HTR-8/SVneo (cell line): ENCODE measurements at places on chromosomes 16 and 17.
A peak's percentile ranks its signal among the peaks of the same experiment; 100 is the strongest.

DNA sequence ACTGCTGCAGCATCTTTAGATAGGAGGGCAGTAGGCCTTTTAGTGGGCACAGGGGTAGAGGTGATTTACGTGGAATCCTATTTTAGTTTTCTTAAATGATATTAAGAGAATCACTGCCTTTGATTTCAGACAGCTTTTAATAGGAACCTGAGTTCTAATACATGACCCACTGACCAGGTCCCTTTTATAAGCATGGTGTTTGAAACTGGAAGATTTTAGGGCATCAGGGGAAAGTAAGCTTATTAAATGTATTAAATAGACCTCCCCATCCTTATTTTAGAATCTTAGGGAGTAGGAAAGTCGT is 2.0 kb downstream of the MSL1 start:
- DNase-seq = no peak

GRCh38 chr16:2212362-2213324 is 2.0 kb upstream of the BRICD5 start:
- no peak for DNase-seq

GRCh38 chr16:71555230-71555891 is 21.5 kb downstream of the TAT start:
- no peak for DNase-seq

DNA sequence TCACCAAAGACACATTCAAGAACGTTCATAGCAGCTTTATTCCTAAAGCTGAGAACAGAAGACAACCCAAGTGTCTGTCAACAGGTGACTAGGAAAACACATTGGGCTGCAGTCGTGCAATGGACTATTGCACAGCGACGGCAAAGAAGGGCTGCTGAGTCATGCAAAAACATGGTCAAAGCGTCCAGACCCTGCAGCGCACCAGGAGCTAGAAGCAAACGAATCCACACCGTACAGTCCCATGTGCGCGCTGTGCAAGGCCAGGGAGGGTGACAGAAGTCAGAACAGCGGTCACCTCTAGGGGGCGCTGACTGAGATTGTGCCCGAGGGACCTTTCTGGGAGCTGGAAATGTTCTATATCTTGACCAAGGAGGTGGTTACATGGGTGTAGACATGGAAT is 266.4 kb downstream of the MAF start:
- no peak for DNase-seq

GRCh38 chr17:61130330-61130729 is 269.3 kb upstream of the TBX2 start:
- no peak for DNase-seq

- DNase-seq = no peak
Measured at GRCh38 chr16:56604966-56605365, 3.4 kb upstream of the MT2A start.

GRCh38 chr16:7278636-7279035 is 54.0 kb upstream of the RBFOX1 start:
- no peak for DNase-seq

GRCh38 chr16:7534749-7535148 is 202.1 kb downstream of the RBFOX1 start:
- DNase-seq = no peak

- no peak for DNase-seq
Measured at GRCh38 chr17:37642681-37643080, 565 bp downstream of the DDX52 start.

- no peak for DNase-seq
Measured at GRCh38 chr16:62190426-62190825, 154.2 kb upstream of the CDH8 start.

DNA sequence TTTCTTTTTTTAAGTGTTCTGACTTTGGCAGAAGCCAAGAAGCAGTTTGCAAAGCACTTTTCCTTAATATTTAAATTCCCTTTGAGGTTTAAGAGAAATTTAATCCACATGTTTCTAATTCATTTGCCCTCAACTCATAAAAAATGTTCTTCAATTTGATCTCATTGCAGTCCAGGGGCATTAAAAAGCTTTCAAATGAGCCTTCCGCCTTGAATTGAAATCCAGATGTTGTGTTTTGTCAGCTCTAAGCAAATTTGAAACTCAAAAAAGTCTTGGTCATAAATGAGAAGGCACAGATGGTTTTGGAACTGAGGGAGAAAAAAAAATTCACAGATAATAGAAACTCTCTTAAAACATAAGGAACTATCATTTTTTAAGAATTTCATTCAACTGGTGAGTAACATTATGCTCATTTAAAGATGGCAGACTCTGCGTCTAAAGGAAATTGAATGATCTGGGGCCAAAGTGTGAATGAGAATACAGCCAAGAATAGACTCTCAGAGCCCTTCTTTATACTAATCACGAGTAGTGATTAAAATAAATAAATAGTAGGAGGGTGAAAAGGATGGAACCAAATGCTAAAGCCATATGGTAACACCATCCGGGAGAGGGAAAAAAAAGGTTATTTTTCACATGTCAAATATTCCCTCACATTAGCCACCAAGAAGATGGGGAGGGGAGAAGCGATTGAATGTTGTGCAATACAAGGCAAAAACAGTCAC is 1304.7 kb downstream of the CDH8 start:
- no peak for DNase-seq

DNA sequence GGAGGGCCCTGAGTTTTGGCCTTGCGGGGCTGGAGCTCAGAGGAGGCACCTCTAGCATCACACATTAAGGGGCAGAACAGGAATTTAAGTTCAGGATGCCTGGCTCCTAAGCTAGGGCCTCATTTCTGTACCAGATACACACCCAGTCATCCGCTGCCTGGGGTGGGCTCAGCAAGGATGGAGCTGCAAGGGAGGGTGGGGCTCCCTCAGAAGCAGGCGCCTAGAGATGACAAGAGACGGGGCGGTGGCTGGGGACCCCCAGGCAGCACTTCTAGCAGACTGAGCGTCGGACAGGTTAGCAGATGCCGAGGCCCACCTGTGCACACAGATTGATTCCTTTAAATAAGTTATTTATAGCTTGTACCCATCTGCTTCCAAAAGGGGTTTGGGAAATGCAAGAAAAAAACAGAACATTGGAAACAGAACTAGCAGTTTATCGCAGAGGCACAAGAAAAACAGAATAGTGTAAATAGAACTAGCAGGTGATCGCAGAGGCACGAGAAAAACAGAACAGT is 47.6 kb upstream of the CBFA2T3 start:
- DNase-seq = no peak

DNA sequence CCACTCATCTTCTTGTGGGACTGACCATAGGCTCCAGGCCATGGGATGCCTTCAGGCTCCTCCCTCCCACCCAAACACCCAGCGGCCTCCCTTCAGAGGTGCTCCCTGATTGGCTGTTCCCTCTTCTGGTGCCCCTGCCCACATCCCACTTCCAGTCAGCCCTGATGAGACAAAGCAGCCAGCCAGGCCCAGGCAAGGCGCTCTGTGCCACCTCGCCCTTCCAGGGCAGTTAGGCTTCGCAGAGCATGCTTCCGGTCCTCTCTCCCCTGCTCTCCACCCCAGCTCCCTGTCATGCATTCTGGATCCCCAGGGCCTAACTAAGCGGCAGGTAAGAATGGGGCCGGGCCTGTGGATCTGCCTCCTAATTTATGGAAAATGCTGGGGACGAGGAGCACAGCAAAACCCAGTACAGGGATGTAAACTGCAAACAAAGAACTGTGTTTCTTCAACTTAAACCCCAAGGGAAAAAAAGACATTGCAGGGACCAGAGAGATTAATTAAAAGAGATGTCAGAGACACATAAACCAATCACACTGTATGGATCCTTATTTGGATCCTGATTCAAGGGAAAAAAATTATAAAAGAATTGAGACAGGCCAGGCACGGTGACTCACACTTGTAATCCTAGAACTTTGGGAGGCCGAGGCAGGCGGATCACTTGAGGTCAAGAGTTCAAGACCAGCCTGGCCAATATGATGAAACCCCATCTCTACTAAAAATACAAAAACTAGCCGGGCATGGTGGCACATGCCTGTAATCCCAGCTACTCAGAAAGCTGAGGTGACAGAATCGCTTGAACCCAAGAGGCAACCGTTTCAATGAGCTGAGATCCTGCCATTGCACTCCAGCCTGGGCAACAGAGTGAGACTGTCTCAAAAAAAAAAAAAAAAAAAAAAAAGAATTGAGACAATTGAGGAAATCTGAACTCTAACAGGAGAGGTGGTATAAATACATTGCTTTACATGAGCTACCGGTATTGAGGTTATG is 26.0 kb downstream of the ZDHHC7 start:
- peak; percentile 53 for DNase-seq

DNA sequence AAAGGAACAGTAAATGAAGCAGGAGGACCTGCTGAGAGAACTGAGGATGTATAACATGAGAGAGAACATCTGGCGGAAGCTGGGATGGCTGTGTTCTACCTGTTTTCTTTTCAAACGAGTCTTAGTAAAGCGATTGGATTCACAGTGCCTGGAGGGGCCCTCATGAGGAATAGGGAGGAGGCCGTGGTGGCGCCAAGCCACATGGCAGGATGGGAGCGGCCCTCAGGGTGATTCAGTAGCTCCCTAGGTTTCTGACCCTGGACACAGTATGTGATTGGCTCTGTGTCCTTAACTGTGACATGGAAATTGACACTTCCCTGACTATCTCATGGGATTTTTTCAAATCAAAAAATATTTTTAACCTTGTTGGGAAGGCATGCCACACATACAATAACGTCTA is 32.1 kb downstream of the USP43 start:
- no peak for DNase-seq

DNA sequence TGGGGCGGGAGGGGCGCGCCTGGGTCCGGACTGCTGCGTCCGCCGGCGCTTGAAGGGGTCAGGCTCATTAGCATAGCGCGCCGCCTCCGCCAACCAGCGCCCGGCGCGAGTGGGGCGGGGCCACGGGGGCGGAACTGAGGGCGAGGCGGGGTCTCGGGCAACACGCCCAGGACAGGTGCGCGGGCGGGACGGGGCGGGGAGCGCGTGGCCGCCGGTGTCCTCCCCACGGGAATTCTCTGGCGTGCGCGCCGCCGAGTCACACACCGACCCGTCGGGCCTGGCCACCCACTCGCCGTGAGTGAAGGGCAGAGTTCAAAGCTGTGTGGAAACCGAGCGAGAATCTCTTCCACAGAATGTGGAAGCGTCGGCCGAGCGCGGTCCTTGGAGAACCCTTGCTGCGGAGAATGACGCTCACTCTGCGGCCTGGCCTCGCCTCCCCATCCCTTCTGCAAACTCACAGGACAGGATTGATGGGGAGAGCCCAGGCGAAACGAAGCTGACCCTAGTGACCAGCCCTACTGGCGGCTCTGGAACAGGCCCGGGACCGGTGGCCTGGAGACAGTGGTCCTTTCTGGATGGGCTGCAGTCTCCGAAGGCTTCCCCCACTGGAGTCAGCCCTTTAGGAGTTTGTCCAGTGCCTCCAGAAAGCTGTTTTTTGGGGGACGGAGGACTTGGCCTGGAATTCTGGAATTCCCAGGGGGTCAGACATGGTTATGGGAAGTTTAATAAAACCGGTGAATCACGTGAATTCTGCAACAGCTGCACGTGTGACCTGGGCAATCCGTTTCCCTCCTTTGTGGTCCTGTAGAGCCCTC is at the start of gene SNAI3:
Gene SNAI3, minus strand, starts transcription at position 69 of the 815 bp plus-strand sequence. CDS start 101 bp downstream, outside the sequence.
- DNase-seq = peak; percentile 85

DNA sequence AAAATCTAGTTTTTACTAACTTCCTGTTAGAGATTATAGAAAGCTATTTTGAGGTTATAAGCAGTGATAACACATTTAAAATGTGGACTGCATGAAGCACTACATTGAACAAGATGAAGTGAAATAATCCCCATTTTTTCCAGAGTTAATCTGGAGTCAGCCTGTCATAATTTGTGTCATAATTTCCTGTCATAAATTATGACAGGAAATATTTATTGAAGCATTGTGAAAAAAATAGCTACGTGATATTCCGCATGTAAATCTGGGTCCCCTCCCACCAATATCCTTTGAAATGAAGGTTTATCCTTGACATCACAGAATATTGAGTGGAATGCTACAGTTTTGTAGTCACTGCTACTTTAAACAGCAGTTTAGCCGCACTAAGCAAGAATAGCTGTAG is 40.1 kb downstream of the OMG start:
- DNase-seq = peak; percentile 32

DNA sequence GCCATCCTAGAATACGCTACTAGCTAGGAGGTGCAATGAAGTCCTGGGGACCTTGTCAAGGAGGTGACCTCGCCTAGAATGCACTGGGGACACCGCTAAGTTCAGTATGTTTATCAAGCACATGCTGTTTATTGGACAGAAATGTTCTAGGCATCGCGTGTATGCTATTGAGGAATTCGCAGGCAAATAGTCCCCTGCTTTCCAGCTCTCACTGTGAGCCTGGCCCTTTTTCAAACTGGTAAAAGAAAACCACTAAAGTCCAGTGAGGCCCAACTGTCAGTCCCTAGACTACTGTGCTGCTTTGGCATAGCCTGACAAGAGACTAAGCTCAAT is 1.2 kb upstream of the FAM222B start:
- no peak for DNase-seq

GRCh38 chr16:14164916-14165662 is 94.0 kb downstream of the MRTFB start:
- no peak for DNase-seq

DNA sequence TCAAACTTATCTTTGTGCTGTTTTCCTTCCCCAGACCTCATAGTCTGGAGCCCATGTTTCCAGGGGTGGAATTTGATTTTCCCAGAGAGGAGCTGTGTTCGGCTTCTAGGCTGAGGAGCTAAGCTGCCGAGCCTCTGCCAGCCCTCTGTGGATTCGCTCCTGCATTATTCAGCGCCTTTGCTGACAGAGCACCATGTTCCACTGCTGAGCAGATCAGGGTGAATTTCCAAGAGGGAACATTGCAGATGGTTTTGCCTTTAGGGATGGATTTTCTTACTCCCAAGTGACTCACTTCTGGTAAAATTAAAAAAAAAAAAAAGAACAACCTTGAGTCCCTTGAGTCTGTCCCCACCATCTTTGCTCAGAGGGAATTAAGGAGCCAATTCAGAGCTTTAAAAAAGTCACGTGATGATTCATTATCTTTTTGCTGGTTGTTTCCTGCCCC is 229.5 kb downstream of the PRKCA start:
- no peak for DNase-seq

DNA sequence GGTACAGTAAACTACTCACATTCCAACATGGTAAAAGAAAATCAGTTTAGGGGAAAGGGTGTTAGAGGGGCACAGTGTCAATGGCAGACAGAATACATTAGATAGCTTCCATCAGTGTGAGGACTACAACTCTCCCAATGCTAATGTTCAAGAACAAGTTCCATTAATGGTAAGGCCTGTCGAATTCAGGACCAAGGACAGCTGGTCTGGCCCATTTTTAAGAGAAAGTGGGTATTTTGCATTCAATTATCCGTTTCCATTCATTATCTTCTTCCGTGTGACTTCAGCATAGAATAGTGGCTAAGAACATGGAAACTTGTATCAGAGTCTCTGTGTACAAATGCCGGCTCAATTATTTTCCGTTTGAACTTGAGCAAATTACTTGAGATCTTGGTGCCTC is 98.4 kb downstream of the XYLT1 start:
- no peak for DNase-seq

- DNase-seq = no peak
Measured at GRCh38 chr16:62985722-62986121, 949.5 kb upstream of the CDH8 start.
